Effector CD8-positive, alpha-beta T cell (primary cell): ENCODE measurements at places on chromosomes 11 and 22.

DNA sequence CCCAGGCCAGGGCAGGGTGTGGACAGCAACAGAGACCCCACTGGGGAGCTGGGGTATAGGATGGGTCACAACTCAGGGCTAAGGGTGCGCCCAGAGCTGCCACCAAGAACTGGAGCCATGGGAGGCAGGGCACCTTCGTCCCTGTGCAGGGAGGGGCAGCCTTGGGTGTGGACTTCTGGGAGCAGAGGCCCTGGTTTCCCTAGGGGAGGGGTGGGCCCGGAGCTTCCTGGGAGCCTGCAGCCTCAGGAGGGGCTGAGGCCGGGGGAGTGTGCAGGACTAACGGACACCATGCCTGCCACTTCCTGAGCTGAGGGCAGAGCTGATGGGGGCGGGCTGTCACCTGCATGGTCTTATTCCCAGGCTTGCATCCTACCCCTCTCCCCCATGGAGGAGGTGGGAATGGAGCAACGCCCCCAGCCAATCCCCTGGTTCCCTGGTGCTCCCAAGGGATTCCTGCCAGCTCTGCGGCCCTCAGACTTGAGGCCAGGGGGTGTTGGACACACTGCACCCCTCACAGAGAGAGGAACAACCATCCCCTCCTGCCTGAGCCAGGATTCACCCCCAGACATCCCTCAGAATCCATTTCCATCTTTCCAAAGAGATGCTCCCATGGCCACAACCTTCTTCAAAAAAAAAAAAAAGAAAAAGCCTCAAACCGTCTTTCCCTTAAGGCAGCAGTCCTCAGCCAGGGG, 225.7 kb downstream of the CTTN start:
- no peak for DNase-seq

DNA sequence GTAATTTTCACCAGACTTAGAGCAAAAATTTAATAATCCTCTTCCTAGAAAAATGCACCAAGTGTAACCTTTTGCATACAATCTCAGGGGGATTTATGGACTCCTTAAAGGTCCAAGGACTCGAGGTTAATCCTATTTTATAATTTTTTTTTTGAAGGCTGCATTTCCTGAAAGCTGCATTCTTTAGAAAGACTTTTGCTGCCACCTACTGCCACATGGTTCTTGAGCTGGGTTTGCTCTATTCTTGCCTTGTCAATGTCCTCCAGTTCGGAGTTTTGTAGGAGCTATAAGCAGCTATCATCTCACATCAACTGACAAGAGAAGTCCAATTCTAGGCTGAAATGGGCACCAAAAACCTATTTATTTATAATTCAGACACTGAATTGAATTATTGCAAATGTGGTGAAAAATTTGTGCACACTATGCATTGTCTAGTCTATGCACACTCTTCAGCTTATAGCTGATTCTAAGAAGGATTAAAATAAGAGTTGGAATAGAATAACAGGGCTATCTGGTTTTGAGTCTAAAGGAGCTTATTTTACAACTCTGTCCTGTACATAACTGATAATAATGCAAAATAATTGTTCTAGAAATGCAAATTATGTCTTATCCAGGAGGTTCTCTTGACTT, 31.3 kb downstream of the TRAF6 start:
- DNase-seq: no peak

GRCh38 chr11:30454541-30454940, 131.6 kb downstream of the MPPED2 start:
- no peak for DNase-seq

- DNase-seq: no peak
Measured at GRCh38 chr11:132106096-132106982, 735.9 kb downstream of the NTM start.

- no peak for DNase-seq
Measured at GRCh38 chr22:30167296-30167695, 79.3 kb downstream of the LIF start.

DNA sequence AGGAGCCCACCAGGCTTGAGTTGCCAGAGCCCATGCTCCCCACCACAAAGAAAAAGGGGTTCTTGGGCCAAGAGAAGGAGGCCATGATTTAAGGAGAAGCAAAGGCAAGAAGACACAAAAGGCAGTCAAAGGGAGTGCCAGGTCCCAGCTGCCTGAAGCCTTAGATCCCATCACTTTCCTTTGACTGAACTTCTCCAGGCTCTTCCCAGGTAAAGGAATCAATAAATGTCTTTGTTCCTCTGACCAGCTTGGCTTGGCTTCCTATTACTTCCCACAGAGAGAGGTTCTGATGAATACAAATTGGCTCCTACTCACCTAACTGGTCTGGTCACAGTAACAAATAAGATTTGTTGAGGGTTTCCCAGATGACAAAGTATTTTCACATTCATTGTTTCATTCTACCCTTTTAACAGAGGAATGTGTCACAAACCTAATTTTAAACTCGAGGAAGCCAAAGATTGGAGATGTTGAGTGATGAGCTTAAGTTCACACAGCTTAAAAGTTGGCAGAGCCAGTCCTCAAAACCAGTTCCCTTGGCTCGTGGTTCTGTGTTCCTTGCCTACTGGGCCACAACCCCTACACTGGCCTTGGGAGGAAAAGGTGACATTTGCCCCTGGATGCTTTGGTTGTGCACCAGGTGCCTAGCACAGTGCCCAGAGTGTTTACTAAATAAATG, 96.4 kb upstream of the SESN3 start:
- no peak for DNase-seq

DNA sequence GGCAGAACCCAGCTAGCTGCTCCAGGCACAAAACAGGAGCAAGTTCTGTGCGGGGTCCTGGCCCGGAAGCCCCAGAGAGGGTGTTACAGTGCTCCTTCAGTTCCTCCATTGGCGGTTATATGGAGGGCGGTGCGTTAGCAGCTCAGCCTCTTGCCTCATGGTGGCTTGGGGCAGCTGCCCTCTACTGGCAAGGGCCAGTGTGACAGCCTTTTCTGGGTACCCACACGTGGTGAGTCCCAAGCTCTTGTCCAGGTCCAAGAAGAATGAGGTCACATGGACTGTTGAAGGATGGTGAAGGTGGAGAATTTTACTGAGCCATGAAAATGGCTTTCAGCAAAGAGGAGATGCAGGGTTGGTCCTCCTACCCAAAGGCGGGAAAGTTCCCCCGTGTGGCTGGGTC, 100.5 kb downstream of the WT1 start:
- no peak for DNase-seq

DNA sequence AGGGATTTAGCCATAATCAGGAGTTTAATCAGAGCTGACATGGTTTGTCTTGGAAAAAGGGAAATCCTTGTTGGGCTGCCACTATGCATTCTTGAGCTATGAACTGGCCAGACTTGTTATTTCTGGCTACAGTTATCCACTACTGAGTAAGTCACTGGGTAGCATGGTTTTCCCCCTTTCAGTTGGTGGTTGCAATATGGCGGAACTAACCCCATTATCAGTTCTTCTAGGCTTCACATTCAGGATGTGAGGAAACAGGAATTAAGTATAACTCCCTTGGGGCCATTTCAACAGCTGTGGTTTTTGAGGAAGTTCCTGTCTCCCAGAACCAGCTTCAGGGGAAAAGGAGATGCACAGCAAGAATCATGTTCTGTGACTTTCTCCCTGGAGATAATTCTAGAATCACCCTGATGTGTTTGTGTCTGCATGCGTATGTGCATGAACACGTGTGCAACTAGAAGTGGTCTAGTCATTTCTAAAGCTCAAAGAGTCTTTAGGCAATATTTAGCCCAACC, 103.0 kb upstream of the CD44 start:
- DNase-seq: no peak

- no peak for DNase-seq
Measured at GRCh38 chr11:78492973-78493372, 75.4 kb upstream of the GAB2 start.

GRCh38 chr11:33613404-33613803, 87.2 kb downstream of the C11orf91 start:
- DNase-seq: no peak

- DNase-seq: no peak
Measured at GRCh38 chr11:126109941-126110731, 47.5 kb upstream of the CDON start.

- DNase-seq: no peak
Measured at GRCh38 chr22:40270748-40271373, 75.4 kb upstream of the ADSL start.

DNA sequence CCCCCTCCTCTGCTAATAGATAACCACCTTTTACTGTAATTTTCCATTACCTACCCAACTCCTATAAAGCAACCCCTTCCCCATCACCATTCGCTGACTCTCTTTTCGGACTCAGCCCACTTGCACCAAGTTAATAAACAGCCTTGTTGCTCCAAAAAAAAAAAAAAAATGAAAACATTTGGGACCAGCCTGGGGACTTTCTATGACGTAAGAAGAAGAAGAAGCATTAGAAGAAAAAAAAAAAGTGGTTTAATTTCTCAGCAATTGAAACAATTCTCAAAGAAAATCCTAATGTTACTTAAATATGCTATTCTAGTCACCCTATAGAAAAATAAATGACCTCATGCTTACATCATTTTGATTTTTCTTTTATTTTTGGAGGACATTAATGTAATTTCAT, 301.5 kb upstream of the ANO3 start:
- DNase-seq: no peak

- no peak for DNase-seq
Measured at GRCh38 chr11:37926772-37927171, 1328.7 kb upstream of the RAG2 start.

DNA sequence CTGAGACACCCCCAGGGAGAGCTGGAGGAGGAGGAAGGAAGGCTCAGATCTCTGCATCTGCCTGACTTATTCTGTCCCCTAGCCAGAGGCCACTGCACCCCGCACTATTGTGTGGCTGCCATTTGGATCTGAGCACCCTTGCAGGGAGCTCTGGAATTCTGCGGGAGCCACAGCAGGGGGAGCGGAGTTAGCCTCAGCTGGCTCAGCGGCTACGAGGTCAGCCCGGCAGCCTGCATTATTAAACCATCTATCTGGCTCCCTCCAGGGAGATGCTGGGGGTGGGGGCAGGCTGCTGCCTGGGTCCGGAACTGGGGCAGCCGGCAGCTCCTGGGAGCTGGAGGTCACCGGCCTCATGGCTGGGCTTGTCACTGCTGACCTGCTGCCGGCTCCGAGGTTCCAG, 6.5 kb upstream of the ELFN2 start:
- DNase-seq: no peak

GRCh38 chr11:12983336-12983735, 25.8 kb upstream of the RASSF10 start:
- no peak for DNase-seq
